NCI-H1092 treated with DMSO at 0.1 percent for 48 hours (cell line): ENCODE measurements at places on chromosomes 3 and 15.

- DNase-seq = peak; percentile 17
Measured at GRCh38 chr3:13011573-13012220, 61.5 kb downstream of the IQSEC1 start.

GRCh38 chr15:38670128-38671005 lies 105.8 kb upstream of the RASGRP1 start:
- DNase-seq = no peak

- DNase-seq = no peak
Measured at GRCh38 chr3:18420555-18420954, 4.6 kb downstream of the SATB1 start.

DNA sequence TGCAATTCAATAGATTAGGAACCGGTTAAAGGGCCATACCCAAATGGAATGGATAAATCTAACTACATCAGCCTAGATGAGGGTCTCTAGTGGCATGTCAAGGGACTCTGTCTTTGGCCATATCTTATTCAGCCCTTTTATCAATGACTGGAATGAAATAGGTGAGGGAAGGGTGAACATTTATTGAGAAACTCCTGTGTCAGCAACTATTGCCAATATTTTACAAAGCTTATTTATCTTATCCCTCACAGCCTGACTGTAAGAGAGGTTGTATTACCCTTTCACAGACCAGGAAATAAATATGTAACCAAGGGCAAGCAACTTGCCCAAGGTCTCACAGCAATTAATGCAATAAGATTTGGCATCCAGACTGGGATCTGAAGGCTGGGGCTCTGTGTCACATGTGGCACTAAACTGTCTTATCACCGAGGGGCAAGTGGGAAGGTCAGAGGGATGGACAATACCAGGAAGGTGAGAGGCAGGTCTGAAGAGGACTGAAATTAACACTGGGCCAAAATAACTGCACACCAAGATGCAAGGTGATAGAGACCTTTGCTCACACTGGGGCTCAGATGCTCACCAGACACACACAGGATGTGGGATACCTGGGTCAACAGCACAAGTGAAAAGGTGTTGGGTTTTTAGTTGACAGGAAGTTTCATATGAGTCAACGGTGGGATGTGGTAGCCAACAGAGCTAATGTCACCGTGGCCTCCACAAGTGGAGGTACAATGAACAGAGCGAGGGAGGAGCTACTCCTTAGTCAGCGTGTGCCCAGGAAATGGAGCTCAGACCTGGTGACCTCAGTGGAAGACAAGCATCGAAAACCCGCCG lies 261.3 kb downstream of the RPLP1 start:
- no peak for DNase-seq

GRCh38 chr3:24339266-24339825 lies 155.3 kb downstream of the THRB start:
- DNase-seq = no peak

DNA sequence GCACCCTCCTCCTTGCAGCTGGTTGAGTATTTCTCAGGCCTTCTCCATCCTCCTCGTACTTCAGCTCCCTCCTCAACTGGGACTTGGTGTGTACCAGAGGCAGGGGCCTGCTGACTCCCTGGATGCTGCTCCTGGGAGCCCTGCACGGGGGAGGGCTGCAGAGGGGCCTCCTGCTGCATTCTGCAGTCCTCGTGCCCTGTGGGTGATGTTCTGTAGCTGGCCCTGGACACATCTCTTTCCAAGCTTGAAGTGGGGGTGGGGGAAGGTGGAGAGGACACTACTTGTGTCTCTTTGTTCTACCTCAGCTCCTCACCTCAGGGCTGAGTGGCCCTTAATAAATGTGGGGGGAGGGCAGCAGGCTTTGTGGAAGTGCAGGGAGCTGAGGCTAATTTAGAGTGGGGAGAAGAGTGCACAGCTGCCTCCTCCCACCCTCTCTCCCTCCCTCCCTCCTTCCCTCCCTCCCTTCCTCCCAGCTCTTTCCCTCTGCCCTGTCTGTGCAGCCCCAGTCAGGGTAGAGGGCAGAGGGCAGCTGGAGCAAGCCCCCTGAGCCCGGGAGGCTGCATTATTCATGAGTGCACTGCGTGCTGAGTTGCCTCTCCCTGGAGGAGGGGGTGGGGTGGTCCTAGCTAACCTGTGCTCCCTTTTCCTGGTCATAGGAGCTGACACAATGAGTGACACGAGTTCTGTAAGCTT lies 3.7 kb upstream of the GRM2 start:
- peak; percentile 45 for DNase-seq

- DNase-seq = no peak
Measured at GRCh38 chr3:180911876-180912303, 580 bp upstream of the FXR1 start.

DNA sequence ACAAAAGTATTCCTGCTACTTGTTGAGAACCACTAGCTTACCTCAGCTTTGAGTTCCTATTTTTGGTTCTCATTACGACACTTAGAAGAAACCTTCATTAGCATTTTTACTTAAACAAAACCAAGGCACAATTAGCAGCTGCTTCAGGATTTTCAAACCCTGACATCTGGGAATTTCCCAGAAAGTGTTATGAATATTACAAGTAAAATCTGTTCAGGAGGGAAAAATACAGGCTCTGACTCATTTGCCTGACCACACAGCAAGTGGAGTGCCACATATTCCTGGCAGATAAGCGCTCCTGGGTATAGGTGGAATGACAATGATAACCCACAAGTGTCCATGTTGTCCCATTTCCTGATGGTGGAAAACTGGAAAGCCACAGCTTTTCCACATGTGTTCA lies 10.3 kb upstream of the RFTN1 start:
- no peak for DNase-seq

GRCh38 chr15:25707656-25708365 lies 155.3 kb downstream of the ATP10A start:
- DNase-seq = no peak

GRCh38 chr3:149808209-149808829 lies 4.7 kb upstream of the RNF13 start:
- peak; percentile 46 for DNase-seq

GRCh38 chr15:96334017-96334704 lies 3.7 kb downstream of the NR2F2 start:
- DNase-seq = no peak

- DNase-seq = no peak
Measured at GRCh38 chr3:191961022-191961421, 500.1 kb downstream of the PYDC2 start.

- peak; percentile 32 for DNase-seq
Measured at GRCh38 chr3:168671091-168671490, 575.4 kb upstream of the GOLIM4 start.

- DNase-seq = no peak
Measured at GRCh38 chr3:126345641-126346460, 11.4 kb downstream of the KLF15 start.

GRCh38 chr15:68508485-68509189 lies 70.2 kb upstream of the CORO2B start:
- DNase-seq = no peak

DNA sequence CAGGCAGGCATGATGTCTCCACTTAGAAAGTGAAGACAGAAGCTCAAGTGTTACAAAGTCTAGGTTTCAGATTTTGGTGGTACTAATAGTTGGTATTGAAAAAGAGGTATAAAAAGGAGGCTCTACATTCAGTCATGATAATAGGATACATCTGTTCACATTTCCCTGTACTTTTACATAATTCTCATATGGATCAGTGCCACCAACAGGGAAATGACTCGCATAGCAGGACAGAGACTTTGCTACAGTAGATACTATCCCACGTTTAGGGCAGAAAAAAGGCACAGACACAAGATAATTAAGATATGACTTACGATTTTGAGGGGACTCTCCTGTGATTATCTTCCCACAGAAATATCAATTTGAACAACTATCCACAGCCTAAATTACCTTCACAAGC lies 1062.9 kb upstream of the EPHA6 start:
- no peak for DNase-seq

GRCh38 chr3:159451482-159451881 lies 537.2 kb upstream of the IL12A start:
- no peak for DNase-seq

DNA sequence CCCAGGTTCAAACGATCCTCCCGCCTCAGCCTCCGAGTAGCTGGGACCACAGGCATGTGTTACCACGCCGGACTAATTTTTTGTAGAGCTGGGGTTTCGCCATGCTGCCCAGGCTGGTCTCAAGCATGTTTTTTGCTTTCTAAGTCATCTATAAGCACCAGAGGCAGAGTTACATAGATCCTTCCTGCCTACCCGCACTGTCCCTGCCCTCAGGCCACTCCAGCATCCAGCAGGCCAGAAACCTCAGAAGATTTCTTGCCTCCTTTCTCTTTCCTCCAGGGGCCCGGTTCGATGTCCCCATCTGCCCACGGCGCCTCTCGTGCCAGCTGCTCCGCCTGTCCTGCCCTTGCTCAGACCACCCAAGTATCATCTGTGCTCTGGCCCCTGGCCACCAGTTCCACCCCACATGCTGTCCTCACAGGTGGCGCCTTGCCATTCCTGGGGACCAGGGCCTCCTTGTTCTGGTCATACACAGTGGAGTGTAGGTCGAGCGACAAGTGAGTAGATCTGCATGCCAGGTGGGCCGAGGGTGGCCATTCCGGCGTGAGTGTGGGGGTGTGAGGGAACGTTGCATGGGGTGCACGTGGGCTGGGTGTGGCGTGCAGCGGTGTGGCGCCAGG lies 27.3 kb downstream of the KLHDC8B start:
- no peak for DNase-seq

GRCh38 chr3:69110941-69111546 lies 11.4 kb downstream of the LMOD3 start:
- DNase-seq = no peak

DNA sequence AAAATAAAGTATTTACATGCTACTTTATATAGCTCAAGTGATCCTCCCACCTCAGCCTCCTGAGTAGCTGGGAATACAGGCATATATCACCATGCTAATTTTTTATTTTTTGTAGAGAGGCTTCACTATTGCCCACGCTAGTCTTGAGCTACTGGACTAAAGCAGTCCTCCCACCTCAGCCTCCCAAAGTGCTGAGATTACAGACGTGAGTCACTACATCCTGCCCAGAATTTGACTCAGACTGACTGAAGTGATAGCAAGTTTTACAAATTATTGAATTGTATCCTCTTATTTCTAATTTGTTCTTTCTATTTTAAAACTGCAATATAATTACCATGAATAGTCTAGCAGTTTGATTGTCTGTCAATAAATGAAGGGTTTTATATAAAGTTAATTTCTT lies 210.3 kb upstream of the CGNL1 start:
- DNase-seq = no peak

DNA sequence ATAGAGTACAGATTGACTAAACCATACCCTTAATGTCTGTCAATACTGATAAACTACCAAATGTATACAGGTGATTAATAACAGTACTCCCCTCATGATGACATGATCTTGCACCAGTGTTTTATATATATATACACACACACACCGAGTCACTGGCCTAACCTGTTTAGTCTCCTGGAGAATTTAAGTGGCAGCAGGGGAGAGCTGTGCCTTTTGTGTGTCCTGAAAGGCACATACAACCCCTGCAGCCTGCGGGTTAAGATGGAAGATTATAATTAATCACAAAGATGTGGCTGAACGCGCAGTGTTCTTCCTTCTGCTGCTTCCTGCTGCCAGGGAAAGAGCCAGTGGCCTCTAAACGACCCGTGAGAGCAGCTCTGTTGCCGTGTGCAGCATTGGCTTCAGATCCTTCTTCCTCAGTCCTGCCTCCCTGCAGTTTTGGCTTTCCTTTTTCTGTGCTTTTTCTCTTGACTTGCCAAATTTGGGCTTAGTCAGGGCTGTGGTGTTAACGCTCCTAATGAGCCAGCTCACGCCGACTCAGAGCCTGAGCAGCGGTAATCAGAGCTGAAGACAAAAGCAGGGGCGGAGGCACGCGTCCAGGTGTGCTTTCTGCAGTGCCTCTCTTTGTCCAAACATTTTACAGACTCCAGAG lies 42.5 kb upstream of the UBE3A start:
- peak; percentile 62 for DNase-seq

- DNase-seq = no peak
Measured at GRCh38 chr15:40372981-40373380, 9.5 kb upstream of the KNSTRN start.

DNA sequence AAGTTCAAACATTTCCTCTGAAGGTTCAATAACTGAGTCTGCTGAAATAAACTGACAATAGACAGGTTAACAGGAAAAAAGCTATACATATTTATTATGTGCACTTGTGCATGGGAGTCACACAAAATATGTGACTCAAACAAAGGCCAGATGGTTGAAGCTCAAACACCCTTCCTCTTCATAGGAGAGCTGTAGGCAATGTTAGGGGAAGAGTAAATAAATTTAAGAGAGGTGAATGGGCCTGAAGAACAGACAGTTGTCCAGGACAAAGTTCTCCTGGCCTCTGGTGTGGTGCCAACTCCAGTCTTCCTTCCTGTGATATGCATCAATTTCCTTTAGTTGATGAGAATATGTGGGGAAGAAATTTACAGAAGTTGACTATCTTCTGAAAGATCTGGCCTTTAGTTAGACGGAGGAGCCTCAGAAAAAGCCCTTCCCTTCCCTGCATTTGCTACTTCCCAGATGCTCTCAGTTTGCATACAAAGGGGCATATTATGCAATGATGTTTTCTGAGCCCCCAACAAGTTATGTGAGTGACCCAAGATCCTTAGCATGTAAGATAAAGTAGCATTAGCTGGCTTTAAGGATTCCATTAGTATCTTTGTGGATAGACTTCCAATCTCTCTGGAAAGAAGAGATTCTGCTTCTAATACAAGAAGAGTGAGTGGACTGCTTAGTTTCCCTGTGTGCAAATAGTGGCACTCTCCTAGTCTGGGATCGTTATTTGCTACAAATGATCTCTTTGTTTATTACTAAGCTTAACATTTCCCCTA lies 96.4 kb upstream of the IGSF10 start:
- DNase-seq = no peak

DNA sequence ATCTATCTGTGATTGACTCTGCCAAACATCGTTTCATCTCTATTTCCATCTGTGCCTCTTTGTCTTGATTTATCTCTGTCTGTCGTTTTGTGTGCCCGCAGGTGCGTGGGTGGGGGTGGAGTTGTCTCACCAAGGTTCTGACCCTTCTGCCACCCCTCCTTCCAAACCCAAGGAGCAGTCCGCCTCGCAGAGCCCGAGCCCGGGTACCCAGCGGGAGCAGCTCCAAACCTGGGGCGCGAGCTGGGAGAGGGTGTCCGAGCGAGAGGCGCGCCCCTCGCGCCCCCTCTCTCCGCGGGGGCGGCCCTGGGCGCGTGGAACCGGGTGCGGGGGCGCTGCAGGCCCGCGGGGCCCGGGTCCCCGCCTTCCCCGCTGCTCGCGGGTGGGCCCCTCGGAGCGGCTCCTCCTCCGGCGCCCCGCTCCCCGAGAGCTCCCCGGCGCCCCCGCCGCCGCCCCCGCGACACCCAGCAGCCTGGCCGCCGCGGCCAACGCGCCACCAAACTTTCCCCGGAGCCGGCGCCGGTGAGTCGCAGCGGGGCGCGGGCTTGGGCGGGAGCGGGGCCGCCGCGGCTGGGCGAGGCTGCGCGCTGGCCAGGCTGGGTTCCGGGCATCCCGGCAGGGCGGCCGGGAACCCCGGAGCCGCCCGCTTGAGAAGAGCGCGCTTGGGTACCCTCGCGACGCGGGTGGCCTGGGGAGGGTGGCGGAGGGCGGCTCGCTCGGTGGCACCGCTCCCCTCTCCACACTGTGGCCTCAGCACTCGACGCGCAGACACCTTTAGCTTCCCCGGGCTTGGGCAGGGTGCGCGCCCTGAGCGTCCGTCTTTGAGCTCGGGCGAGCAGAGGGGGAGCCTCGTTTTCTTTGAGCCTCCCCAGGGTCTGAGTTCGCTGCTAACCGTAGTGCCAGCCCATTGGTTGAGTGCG lies at the start of gene HRH1:
Gene HRH1 (plus strand): TSS at position 458 of the 917 bp plus-strand sequence. CDS start 104,545 bp downstream, outside the sequence.
- no peak for DNase-seq

GRCh38 chr3:114223143-114223542 lies 14.2 kb downstream of the ZNF80 start:
- DNase-seq = no peak

GRCh38 chr3:45499529-45499928 lies 95.0 kb upstream of the LIMD1 start:
- peak; percentile 13 for DNase-seq
